ENCODE measurements at places on chromosomes 1 and 21.

- no peak for DNase-seq
Observed at GRCh38 chr1:58802640-58803399, 19.0 kb upstream of the JUN start.

- no peak for DNase-seq
Observed at GRCh38 chr21:26441149-26441548, 131.9 kb downstream of the CYYR1 start.

DNA sequence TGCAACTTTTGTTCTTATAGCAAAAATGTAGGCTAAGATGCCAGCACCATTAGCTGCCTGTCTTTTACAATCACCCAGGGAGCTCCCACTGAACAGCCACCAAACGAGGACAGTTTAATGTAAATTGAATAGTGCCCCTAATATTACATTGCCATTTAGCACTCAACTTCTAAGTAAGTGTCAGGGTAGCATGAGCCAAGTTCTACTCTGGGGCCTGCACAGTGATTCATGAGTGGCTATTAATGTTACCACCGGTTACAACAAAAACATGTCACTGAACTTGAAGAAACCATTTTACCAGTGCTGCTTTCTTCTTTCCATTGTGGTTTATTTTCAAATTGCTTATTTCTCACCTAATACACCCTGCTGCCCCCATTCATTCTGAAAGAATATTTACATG is 295.6 kb upstream of the RRP15 start:
- no peak for DNase-seq

DNA sequence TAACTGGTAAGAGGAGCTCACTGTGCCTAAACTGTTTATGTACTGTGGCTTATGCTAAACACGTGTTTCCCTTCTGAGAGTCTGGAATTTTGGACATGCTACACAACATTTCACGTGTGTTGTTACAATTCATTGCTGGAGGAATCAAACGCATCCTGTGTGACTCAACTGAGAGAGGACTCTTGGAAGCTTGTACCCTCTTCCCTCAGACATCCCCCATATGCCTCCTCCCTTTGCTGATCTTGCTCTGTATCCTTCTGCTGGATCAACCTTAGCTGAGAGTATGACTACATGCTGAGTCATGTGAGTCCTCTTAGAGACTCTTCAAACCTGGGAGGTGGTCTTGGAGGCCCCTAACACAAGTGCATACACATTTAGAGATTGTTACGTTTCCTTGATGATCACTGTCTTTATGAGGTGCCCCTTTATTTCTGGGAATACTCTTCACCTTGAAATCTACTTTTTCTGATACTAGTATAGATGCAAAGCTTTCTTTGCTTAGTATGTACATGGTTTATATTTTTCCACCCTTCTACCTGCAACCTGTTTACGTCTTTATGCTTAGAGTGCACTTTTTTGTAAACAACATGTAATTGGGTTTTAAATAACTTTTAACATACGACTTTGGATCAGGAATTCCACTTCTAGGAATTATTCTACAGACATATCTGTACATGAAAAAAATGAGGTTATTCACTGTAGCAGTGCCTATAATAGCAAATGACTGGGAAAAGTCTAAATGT is 8.7 kb downstream of the NPHP4 start:
- no peak for DNase-seq

DNA sequence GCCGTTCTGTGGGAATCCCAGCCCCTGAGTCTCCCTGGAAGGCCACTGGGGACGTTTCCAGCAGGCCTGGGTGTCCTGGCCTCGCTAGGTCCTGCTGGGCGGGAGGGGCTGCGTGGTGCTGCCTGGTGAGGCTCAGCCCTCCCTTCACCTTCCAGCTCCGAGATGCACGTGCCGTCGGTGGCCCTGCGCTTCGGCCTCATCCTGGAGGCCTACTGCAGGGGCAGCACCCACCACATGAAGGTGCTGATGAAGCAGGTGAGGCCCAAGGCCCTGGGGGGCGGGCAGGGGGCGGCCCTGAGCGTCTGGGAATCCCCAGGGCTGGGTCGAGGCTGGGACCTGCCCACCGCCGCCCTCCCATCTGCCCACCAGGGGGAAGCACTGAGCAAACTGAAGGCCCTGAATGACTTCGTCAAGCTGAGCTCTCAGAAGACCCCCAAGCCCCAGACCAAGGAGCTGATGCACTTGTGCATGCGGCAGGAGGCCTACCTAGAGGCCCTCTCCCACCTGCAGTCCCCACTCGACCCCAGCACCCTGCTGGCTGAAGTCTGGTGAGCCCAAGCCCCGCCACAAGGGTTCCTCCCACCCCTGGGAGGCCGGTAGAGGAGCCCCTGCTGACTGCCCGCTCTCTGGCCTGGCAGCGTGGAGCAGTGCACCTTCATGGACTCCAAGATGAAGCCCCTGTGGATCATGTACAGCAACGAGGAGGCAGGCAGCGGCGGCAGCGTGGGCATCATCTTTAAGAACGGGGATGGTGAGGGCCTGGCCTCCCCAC is 70.3 kb downstream of the PIK3CD start:
- no peak for DNase-seq

DNA sequence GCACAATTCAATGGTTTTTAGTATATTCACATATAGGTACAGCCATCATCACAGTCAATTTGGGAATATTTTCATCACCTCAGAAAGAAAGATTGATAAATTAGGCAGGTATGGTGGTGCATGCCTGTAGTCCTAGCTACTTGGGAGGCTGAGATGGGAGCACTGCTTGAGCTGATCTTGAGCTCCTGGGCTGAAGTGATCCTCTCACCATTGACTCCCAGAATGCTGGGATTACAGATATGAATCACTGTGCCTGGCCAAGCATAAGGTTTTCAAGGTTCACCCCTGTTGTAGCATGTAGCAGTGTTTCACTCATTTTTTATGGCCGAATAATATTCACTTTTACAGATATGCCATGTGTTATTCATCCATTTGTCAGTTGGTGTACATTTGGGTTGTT is 44.7 kb upstream of the MTF2 start:
- no peak for DNase-seq

DNA sequence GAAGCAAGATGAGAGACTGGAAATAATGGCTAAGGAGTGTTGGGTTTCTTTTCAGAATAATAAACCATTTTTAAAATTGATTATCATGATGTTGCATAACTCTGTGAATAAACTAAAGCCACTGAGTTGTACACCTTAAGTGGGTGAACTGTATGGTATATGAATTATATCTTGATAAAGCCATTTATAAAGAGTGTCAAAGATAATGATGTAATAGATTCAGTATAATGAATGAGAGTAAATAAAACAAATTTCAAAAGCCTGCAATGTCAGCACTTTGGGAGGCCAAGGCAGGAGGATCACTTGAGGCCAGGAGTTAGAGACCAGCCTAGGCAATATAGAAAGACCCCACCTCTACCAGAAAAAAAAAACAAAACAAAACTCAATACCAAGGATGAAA is 16.3 kb downstream of the NSL1 start:
- no peak for DNase-seq

DNA sequence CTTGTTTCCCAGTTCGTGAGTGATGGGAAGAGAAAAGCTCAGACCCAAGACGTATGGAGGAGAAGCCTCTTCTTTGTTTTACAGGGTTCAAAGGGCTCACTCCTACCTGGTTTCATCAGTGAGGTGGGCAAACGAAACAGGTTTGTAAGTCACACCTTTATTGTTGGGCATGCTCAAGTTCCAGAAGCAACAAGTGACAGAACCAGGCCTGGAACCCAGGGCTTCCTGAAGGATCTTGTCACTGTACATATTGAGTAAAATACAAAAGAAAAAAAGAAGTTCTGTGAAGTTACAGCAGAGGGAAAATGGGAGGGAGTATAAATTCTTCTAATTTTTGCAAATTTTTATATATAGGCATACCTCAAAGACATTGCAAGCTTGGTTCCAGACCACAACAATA is 320.9 kb upstream of the PROX1 start:
- no peak for DNase-seq

DNA sequence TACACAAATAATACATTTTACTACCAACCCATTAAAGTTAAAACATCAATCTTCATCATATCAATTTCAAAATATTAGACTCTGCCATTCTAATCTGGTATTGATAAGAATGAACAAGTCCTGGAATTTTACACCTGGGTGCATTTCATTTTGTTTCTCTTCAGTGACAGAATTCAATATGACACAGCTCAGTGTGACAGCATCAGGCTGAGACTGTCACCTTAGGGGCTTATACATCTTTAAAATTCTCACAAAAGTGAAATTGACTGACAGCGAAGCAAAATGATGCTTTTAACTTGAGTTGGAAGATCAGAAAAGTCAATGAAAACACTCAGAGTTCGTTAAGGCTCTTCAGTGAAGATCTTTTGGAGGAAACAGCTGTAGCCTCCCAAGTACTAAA is 213.0 kb downstream of the DAB1 start:
- DNase-seq: no peak

DNA sequence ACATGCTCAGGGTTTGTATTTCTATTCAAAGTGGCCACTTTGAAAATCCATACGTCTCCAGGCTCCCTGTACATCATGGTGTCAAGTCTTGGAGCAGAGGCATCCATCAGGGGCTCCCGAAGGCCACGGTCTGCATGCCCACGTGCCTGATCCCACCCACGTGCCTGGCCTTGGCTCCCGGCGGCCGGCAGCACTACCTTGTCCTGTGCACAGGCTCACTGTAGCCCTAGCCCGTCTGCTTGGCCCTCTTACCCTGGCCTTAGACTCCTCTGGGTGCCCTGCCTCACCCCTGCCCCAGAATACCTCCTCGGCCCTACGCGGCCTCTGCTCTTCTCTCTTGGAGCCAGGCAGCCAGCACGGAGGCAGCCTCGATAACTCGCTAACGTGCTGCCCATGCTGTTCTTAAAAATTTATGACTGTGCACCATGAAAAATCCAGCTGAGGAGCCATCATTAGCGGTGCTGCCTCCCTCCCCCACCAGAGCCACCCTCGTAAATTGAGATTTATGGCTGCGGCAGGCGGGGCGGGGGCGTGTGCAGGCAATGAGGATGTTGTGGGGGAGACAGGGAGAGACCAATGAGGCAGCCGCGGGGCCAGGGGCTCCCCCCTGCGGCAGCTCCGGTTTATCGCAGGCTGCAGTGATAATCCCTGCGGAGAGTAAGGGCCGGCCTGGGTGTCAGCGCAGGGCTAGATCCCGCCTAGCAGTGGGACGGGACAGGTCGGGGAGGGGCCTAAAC is 24.6 kb downstream of the DMAP1 start:
- no peak for DNase-seq
